Smooth muscle cell of the umbilical artery (primary cell): ENCODE measurements at places on chromosomes 7 and 10. TPM values are rescaled to one million over a fixed set of nuclear protein-coding genes. Genes with fewer than 3 reads are reported as not detected.

The NRCAM gene
- 0.28 and 0.30 TPM in 2 replicates for total RNA-seq

The GNG11 gene
- 26.1 and 27.0 TPM in 2 replicates for total RNA-seq

The RASA4B gene
- 0.59 and 2.5 TPM in 2 replicates for total RNA-seq

The CPXM2 gene
- total RNA-seq = 3.6 and 6.8 TPM in 2 replicates

The UCN3 gene
- total RNA-seq = not detected in 2 replicates

The NPFFR1 gene
- total RNA-seq = not detected in 2 replicates

The AGAP4 gene
- total RNA-seq = 3.9 and 6.4 TPM in 2 replicates

The INHBA gene
- total RNA-seq = 195 and 257 TPM in 2 replicates

The AKR1C8 gene
- not detected in 2 replicates for total RNA-seq

The CHST3 gene
- 13.1 and 35.0 TPM in 2 replicates for total RNA-seq

The KIF20B gene
- 3.6 and 13.6 TPM in 2 replicates for total RNA-seq

The ELN gene
- total RNA-seq = 0.09 and 0.59 TPM in 2 replicates

The NEURL1 gene
- total RNA-seq = 0.18 and 0.59 TPM in 2 replicates

The ZNF107 gene
- 1.5 and 3.9 TPM in 2 replicates for total RNA-seq

The EIF5AL1 gene
- 0.30 and 0.46 TPM in 2 replicates for total RNA-seq

The CLDN3 gene
- total RNA-seq = not detected in 2 replicates

The PAX2 gene
- total RNA-seq = not detected in 2 replicates

The CDK14 gene
- total RNA-seq = 40.6 and 48.7 TPM in 2 replicates

The STRA8 gene
- total RNA-seq = not detected in 2 replicates

The ACBD5 gene
- total RNA-seq = 23.5 and 25.2 TPM in 2 replicates

The CXCL12 gene
- 5.6 and 8.5 TPM in 2 replicates for total RNA-seq

The LIPF gene
- total RNA-seq = not detected in 2 replicates

The GCK gene
- total RNA-seq = 0.30 TPM in 1 of 2 replicates, not detected in the other

The TMEM213 gene
- not detected in 2 replicates for total RNA-seq

The GOLGA7B gene
- not detected in 2 replicates for total RNA-seq

The RBP3 gene
- total RNA-seq = under 0.01 TPM in 1 of 2 replicates, not detected in the other

The SAP25 gene
- total RNA-seq = not detected in 2 replicates

The KLF6 gene
- total RNA-seq = 11.3 and 35.9 TPM in 2 replicates

The ZNF853 gene
- 3.9 and 5.3 TPM in 2 replicates for total RNA-seq

The PRSS2 gene
- total RNA-seq = not detected in 2 replicates

The NODAL gene
- not detected in 2 replicates for total RNA-seq

The NAMPT gene
- 186 and 374 TPM in 2 replicates for total RNA-seq

The CNPY1 gene
- not detected in 2 replicates for total RNA-seq

The OGDHL gene
- 0.14 and 0.59 TPM in 2 replicates for total RNA-seq

The STOX1 gene
- 0.09 TPM in 1 of 2 replicates, not detected in the other for total RNA-seq

The HMX3 gene
- total RNA-seq = not detected in 2 replicates

The DPYSL4 gene
- 6.3 and 33.0 TPM in 2 replicates for total RNA-seq

The SOSTDC1 gene
- total RNA-seq = under 0.01 and 0.05 TPM in 2 replicates

The TBX20 gene
- 8.6 and 11.7 TPM in 2 replicates for total RNA-seq

The SAMD9L gene
- total RNA-seq = 11.9 and 17.0 TPM in 2 replicates

The ECHS1 gene
- total RNA-seq = 57.3 and 62.9 TPM in 2 replicates

The BCL7B gene
- total RNA-seq = 14.8 and 18.6 TPM in 2 replicates

The NKX1-2 gene
- not detected in 2 replicates for total RNA-seq

The LRIT1 gene
- total RNA-seq = not detected in 2 replicates

The ANXA8 gene
- total RNA-seq = 2.2 and 4.5 TPM in 2 replicates

The CCDC186 gene
- 16.9 and 22.4 TPM in 2 replicates for total RNA-seq

The GPRIN2 gene
- not detected in 2 replicates for total RNA-seq

The MEOX2 gene
- total RNA-seq = under 0.01 TPM in 1 of 2 replicates, not detected in the other

The GIMAP5 gene
- not detected in 2 replicates for total RNA-seq

The STK32C gene
- total RNA-seq = 8.0 and 8.5 TPM in 2 replicates

The OPTN gene
- 75.7 and 86.1 TPM in 2 replicates for total RNA-seq

The GBF1 gene
- 35.6 and 71.9 TPM in 2 replicates for total RNA-seq

The CBX3 gene
- 110 and 145 TPM in 2 replicates for total RNA-seq

The PTCD1 gene
- 5.3 and 6.6 TPM in 2 replicates for total RNA-seq

The CRYGN gene
- not detected in 2 replicates for total RNA-seq

The MSMB gene
- not detected in 2 replicates for total RNA-seq

The CALML3 gene
- total RNA-seq = not detected in 2 replicates

The CUTC gene
- 21.1 and 23.5 TPM in 2 replicates for total RNA-seq

The SLC29A3 gene
- 0.89 and 1.2 TPM in 2 replicates for total RNA-seq
